Activated T-helper 17 cell treated with anti-CD3 and anti-CD28 coated beads, Interleukin-2, amount 50 U/mL, for 72 hours (primary cell): ENCODE measurements at places on chromosomes 16 and 17.

DNA sequence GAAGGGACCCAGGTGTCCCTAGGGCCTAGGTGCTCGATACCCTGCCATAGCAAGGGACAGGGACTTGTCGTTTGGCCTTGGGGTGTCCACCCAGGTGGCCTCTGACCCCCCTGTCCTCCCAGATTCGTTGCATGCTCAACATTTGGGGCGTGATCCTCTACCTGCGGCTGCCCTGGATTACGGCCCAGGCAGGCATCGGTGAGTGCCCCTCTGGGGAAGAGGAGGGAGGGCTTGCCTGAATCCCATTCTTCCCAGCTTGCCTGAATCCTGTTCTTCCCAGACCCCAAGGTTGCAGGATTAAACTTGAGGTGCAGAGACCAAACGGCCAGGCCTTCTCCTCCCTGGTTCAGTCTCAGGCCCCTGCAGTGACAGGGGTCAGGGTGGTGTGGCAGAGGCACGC lies 3.2 kb downstream of the SLC12A3 start:
- no peak for ATAC-seq

DNA sequence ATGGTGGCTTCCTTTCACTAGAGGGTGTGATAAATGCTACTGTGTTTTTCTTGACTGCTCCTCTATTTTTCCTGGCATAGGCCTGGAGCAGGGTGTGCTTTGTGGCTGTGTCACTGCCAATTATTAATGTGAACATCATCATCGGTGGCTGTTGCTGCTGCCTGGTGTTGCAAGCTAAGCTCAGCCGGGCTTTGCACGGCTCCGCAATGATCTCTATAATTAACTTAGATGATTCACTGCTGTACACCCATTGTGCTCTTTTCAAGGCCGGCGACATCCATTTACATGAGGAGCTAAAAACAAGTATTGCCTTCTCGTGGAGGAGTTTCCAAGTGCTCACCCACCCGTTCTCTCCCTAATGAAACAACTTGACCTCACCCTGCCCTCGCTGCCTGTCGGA lies 160.1 kb upstream of the IRX3 start:
- ATAC-seq: no peak

DNA sequence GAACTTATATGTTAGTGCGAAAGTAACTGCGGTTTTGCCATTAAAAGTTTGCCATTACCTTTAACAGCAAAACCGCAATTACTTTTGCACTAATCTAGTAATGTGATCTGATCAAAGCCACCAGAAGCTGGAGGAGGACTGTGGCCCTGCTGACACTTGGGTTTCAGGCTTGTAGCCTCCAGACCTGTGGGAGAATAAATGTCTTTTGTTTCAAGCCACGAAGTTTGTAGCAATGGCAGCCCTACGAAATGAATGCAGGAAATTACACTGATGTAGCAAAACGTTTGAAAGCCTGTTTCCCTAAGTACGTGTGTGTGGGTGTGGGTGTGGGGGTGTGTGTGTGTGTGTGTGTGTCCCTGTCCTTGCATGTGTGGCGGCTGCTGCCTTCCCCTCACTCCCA lies 66.6 kb downstream of the WSB1 start:
- ATAC-seq: peak; percentile 28

GRCh38 chr16:35745821-35746248 lies 2286.4 kb downstream of the TP53TG3F start:
- ATAC-seq: no peak

- peak; percentile 87 for ATAC-seq
These were observed 1.4 kb upstream of the VAMP2 start for GRCh38 chr17:8163978-8164814.

GRCh38 chr17:68865584-68865983 lies 89.6 kb downstream of the ABCA8 start:
- no peak for ATAC-seq
